ENCODE measurements at places on chromosomes 2 and 18.

DNA sequence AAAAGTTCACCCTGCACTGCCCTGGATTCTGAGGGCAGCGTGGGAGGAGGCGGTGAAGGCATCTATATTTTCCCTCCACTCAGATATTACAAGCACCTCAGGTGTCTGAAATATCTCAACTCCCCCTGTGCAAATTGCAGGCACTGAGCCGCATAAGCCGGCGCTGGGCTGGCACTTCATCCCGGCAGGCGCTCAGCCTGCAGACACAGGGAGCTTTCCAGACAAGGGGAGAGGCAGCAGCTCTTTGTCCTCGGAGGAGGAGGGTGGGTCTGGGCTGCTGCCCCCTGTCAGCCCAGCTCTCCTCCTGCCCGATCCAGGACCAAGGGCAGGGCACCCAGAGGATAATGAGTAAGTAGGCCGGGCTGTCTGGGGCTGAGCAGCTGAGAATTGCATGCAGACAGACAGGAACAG, 189.3 kb upstream of the MYT1L start:
- DNase-seq: no peak

DNA sequence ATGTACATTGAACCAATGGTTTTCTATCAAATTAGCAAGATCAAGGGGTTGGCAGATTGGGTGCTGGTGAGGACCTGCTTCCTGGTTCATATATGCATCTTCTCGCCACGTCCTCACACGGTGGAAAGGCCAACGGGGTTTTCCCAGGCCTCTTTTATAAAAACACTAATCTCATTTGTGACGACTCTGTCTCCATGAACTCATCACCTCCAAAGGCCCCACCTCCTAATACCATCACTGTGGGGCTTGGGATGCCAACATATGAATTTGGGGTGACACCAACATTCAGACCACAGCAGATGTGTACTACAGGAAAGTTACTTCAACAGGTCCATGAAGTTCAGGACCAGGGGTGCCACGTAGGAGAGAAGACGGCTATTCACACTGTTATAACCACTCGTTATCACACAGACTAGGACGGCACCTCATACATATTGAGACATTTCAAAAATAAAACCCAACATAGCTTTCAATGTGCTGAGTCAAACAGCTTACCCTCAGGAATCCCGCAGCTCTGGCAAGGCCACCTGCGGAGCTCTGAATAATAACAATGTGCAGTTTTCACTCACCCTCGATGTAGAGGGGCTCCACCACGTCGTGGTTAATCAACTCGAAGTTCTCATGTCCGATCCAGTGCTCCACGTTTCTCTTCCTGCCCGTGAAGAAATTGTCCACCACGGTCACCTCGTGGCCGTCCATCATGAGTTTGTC, 49.3 kb downstream of the UXS1 start:
- DNase-seq: no peak

DNA sequence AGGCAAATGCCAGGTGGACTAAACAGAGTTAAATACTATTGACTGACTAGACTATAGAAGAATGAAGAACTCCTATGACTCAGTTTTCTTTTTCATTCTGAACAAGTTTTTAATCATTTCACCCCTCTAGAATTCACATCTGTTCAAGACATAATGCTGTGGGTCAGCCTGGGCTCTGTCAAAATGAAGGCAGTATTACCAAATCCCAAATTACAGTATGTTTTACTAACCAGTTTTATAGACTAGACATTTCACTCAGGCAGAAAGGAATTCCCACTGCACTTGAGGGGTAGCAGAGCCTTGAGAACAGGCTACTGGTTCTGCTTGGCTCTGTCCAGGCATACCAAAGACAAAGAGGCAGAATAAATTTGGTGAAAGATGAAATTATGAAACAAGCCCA, 511.7 kb downstream of the EPHA4 start:
- no peak for DNase-seq

- DNase-seq: no peak
These were observed 25.0 kb upstream of the CXXC1 start for GRCh38 chr18:50312296-50313030.

DNA sequence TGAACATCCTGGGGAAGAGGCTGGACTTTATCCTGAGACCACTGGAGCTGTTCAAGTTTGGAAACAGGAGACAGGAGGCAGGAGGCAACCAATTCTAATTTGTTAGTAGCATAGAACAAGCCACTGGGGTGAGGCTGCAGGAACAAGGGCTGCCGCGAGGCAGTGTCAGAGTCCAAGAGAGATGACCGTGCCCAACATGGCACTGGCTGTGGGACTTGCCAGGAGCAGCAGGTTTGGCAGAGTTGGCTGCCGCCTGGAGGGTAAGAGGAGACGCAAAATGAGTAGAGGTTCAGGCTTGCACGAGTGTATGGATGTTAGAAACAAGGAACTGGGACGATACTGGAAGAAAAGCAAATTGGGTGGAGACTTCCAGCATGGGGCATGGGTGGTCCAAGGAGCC, 168.5 kb downstream of the TPGS2 start:
- no peak for DNase-seq

DNA sequence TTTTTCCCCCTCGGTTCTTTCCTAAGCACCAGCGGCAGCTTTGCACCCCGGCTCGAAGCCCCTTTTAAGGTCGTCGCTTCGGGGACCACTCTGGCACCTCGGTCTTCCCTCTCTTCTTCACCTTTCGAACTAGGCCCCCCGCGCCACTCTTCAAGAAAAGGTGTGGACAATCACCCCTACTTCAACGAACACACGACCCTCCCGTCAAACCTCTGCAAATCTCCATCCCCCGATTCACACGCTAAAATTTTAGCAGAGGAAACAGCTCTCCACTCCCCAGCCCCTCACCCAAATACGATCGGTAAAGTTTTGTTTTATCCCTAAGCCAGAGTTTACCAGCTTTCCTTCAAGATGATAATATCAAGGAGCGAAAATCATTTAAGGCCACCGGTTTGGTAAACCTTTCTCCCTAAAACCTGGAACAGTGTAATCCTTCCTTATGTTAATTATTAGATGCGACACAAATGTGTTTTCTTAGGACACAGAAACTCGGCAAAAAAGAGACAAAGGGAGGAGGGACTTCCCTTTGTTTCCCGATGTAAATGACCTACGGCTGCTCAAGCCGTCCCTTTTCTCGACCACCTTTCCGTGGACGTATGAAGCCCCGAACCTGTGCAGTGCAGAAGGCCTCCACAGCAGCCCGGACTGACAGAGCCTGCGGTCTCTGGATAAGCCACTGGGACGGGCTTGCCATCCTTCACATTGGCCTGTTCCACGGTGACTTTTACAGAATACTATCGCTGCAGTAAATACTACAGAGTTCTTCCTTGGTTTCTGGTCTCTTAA, 85.2 kb downstream of the RBMS1 start:
- no peak for DNase-seq

All from NCI-H2171 (cell line).